HAP-1 (cell line): ENCODE measurements at places on chromosomes 1 and 21.

DNA sequence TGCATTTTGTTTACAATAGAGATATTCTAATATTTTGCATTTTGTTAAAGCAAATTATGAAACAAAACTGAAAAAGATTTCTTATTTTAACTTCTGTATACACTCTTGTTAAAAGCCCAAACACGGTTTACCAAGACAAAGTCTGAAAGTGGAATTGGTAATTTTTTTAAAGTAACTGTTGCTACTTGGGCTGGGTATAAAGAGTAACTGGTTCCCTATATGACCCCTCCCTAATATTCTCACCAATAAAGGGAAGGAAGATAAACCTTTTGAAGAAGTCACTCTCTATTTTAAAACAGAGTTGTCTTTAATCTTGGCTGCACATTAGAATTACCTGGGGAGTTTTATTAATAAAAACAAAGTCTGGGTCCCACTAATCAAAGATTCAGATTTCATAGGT is 27.4 kb downstream of the ARHGAP29 start:
- DNase-seq = no peak

DNA sequence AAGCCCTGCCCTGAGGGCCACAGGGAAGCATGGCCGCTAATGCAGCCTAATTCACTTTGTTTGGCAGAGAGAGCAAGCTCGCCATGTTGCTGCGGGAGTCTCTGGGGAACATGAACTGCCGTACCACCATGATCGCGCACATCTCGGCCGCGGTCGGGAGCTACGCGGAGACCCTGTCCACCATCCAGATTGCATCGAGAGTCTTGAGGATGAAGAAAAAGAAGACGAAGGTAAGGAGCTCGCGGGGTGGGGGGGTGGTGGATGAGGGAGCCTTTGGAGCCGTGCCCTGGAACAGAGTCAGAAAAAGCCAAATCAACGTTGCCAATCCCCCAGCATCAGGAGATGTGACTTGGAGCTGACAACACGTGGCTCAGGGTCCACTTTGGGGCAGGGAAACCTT is 529.4 kb downstream of the KIF26B start:
- DNase-seq = no peak

DNA sequence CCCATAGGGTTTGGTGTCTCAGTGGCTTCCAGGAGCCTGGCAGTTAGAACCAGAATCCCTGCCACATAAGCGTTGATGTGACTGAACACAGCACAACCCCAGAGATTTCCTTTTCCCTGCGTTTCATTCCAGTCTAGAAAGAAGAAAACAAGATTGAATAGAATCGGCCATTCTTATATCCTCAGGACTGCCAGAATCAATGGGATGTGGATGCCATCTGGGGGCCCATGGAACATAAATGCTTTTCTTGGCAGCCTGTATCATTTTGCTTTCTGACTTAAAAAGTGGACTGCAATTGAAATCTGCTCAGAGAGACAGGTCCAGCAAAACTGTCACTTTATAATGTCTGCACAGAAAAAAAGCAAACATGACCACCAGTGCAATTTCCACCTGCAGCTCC is 80.3 kb downstream of the DISC1 start:
- no peak for DNase-seq

DNA sequence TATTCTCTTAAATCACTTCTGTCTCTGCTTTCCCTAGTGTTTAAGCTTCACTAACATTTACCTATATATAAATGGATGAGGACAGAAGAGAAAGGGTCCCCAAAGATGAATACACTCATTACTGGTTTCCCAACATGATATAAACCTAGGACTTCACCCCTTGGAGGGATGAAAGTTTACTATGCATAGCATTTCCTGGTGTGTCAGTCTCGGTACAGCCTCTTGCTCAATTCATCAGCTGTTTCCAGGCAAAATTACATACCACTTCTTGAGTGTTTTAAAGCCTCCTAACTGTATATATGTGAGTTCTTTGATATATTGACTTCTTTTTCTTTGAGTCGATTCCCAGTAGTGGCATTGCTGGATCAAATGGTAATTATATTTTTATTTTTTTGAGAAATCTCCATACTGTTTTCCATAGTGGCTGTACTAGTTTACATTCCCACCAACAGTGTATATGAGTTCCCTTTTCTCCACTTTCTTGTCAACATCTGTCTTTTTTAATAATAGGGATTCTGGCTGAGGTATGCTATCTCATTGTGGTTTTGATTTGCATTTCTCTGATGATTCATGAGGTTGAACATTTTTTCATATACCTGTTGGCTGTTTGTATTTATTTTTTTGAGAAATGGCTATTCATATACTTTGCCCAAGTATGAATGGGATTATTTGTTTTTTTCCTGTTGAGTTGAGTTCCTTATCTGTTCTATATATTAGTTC is 259.3 kb upstream of the CACYBP start:
- DNase-seq = no peak

- DNase-seq = no peak
These were observed 15.8 kb downstream of the SCYL3 start for GRCh38 chr1:169877800-169878491.

DNA sequence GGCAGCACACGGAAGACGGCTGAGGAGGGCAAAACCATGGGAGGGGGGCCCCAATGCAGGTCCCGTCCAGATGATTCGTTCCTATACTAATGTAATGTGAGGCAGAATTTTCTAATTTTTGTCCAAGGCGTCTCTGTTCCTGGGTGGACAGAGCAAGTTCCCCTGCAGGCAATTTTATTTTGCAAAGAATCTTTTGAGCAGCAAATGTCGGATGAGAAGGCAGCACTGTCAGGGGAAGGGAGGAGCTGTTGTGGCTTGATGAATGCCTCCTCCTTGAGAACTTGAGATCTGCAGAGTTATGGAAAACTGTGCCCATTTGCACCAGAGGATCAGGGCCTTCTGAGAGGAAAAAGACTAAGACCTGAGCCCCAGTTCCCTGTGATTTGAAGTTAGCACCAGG is 17.3 kb downstream of the SLC1A7 start:
- DNase-seq = no peak

DNA sequence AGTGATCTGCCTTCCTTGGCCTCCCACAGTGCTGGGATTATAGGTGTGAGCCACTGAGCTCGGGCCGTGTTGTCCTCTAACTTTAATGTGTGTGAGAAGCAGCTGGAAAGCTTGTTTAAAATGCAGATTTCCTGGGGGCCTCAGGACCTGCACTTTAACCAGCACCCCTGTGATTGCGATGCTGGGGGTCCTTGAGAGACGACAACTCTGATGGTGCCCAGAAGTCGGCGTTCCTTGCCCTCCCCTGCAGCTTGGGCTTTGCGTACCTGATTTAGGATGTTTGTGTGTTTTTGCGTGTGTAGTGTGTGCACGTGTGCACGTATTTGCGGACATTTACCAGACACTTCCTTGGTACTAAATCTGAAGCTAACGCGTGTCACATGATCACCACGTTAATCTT is 10.9 kb downstream of the IFNGR2 start:
- DNase-seq = no peak

- peak; percentile 37 for DNase-seq
These were observed 3.8 kb downstream of the CELSR2 start for GRCh38 chr1:109252893-109253802.
